ENCODE measurements at places on chromosomes 16 and 17. TPM values are rescaled to one million over a fixed set of nuclear protein-coding genes. Genes with fewer than 3 reads are reported as not detected.

The COPZ2 gene
- total RNA-seq: 78.6 TPM

DNA sequence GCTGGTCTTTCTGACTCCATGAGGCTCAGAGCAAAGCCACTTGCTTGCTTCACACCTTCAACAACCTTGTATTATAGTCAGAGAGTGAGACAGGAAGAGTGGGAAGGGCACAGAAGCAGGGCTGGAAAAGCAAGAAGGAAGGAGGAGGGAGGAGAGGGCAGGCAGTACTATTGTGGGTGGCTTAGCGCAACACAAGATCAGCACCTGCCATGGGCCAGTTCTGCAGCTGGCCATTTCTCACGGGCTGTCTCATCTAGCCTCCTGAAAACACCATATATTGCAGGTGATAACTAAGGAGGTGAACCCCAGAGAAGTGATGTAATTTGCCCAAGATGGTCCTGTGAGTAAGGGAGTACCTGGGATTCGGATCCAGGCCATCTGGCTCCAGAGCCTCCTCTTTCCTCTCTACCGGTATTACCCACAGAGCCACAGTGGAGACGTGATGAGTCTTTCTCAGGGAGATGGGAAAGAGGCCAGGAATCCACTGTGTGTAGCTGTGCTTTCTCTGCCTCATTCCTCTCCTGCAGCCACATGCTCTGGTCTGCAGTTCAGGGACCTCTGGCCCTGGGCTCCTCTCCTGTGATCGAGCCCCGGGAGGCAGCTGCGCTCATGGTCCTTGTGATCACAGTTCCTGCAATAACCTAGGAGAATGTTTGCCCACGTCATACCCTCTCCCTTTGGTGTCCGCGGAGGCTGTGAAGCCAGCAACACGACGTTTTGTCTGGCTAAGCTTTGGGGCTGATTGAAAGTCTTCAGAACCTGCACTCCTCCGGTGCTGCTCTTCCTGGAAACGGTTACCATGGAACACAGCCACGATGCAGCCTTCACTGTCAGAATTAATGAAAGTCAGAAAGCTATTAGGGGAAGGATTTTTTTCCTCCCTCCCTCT lies 178.1 kb upstream of the CCL2 start:
- no peak for DNase-seq

- no peak for DNase-seq
These were observed 2.2 kb upstream of the SLC12A3 start for GRCh38 chr16:56862776-56863175.

The SEZ6L2 gene
- 1.2 TPM for total RNA-seq

GRCh38 chr16:89111263-89111662 lies 17.6 kb downstream of the ACSF3 start:
- DNase-seq: no peak

Measured in cardiac septum (tissue), 1 donor.